ENCODE measurements at places on chromosomes 7 and 10.
A peak's percentile ranks its signal among the peaks of the same experiment; 100 is the strongest.

- no peak for DNase-seq
Observed at GRCh38 chr10:29142516-29143314, 146.2 kb upstream of the LYZL1 start.

DNA sequence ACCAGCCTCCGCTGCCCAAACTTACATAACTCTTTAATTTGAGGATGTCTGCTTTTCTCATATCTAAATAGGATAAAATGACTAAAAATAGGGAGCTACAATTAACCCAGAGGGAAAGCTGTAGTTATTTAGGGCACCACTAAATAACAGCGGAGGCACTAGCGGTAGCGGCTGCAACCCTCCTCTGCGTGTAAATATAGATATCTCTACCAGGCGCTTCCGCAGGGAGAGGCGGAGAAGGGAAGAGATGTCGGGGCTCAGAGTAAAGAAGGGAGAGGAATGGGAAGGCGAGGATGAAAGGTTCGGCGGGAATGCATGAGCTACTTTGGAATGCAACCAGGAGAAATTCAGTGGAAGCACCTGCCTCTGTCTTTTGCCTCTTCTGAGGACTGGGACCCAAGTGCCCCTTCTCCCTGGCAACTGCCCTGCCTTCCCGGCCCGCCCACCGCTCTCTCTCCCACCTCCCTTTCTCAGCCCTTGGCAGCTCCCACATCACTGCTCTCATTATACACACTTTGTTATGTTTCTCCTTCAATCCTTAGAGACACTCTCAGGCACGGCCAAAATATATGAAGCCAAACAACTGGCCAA lies 698.3 kb downstream of the PARD3 start:
- DNase-seq: no peak

- DNase-seq: no peak
Observed at GRCh38 chr10:112972606-112973005, 22.6 kb downstream of the TCF7L2 start.

GRCh38 chr10:50325449-50326171 lies 74.3 kb upstream of the ASAH2 start:
- no peak for DNase-seq

DNA sequence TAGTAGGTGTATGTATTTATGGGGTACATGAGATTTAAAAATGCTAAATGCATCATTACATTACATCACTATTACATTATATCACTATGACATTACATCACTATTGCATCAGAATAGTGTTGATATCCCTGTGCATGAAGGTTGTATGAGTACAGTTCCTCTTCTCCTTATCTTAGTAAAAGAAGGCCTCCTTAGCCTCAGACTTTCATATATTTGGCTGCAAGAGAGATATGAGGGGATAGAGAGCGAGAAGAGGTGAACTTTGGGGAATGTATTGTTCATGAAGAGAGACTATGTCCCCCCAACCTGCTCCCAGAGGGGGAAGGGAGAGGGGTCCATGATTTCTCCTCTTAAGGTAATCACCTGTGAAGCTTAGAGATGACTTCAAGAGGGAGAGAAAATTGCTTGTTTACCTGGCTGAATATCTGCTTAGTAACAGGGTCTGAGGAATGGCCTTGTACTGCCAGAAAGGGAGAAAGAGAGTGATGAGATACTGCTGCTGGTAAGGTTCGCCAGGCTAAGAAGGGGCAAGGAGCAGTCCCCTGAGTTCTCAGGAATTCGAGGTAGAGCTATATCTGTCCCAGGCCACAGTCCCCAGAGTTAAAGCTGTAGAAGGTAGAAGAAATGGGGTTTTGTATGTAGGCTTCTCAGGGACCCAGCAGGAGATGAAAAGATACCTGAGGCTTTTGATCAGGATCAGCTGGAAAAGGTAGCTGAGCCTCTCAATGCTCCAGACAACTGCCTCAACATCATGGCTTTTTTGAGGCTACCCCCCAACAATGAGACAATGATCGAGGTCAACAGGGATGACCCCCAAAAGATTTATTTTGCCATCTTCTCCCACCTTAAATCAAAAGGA lies 168.4 kb upstream of the WNT16 start:
- no peak for DNase-seq

GRCh38 chr7:150976529-150977381 lies 1.4 kb downstream of the KCNH2 start:
- DNase-seq: no peak

- DNase-seq: no peak
Observed at GRCh38 chr7:28224675-28225074, 44.1 kb upstream of the JAZF1 start.

DNA sequence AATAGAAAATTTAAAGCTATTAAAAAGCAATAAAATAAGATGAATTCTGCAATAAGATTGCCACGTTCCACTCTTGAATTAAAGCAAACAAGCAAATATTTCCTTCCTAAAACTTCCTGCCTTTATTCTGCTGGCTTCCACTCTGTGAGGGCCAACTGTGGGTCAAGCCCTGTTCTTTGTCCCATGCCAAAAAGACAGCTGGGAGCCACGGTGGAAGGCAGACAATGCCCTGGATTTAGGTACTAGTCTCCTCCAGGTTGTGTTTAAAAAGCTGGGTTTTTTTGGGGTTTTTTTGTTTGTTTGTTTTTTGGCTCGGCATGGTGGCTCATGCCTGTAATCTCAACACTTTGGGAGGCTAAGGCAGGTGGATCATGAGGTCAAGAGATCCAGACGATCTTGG lies 39.1 kb downstream of the LRRTM3 start:
- DNase-seq: no peak

- DNase-seq: no peak
Observed at GRCh38 chr10:79239275-79239779, 107.9 kb upstream of the PPIF start.

- no peak for DNase-seq
Observed at GRCh38 chr7:26034391-26034790, 117.6 kb upstream of the NFE2L3 start.

DNA sequence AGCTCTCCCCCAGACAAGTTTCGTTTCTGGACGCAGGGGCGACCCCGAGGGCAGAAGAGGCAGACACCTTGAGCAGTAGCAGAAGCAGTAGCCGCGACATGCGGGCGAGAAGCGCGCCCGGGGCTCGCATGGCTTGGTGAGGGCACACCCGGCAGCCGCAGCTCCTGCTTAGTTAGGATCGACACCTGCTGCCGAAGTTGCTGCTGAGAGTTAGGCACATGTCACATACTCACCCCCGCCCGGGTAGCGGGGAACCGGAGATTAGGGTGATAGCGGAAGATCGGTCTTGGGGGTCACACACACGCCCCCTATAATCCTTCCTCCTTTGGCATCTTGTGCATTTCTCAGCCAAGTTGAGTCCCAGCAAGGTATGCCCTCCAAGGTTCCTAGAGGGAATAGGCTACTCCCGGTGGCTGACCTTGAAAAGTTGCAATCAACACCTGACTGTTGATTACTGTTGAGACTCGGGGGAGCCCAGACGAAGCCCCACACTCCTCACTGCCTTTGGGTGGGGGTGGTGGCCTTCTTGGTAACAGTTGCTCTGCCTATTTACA lies 668 bp downstream of the GPR37 start:
- no peak for DNase-seq

- DNase-seq: no peak
Observed at GRCh38 chr10:595473-595872, 94.0 kb downstream of the DIP2C start.

GRCh38 chr7:23247046-23247602 lies 549 bp downstream of the GPNMB start:
- DNase-seq: no peak

DNA sequence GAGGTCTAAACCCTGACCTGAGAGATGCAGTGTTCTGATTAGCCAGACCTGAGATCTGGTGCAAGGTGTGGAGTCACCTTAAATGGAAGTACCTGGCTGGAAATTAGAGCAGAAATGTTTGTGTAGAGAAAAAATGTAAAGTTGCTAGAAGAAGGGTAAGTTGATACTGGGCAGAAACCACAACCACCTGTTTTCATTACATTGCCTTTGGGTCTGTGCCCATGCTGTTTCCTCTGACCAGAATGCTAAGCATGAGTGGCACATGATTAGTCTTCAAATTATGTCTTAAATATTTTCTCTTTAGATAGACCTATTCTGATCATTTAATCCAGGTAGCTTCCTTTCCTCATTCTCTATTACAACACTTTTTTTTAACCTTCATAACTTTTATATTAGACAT lies 69.0 kb downstream of the CASD1 start:
- no peak for DNase-seq

DNA sequence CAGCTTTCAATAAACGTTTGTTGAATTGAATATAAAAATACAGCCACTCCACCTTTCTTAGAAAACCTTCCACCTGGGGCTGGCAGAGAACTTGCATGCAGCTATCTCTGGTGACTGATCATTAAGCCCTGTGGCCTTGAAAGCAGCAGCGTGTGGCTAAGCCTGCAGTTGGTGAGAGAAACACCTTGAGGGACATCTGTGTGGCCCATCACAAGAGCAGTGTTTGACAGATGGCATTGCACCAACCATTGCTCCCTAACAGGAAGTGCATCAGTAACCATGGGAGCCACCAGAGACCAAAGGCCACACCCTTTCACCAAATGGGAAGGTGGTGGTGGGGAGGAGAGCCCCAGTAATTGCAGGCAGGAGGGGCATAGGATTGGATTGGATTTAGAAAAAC lies 22.4 kb downstream of the RHOBTB1 start:
- no peak for DNase-seq

DNA sequence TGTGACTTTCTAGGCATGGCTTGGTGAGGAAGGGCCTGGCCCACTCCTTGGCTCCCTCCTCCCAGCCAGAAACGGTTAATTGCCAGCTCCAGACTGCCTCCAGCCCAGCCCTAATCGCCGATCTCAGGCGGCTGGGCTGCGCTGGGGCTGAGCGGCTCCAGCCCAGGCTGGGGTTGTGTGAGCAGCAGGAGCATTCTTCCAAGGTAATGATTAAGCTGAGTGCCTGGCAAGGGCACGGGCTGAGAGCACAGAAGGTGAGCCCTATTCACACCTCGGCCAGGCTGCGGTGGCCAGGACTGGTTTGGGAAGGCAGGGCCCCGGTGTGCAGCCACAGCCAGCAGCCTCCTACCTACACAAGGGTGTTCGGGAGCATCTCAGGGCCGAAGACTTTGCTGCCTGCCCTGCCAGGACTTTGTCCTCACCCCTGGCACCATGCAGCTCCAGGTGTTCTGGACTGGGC lies at the start of gene TMEM72:
Gene TMEM72, plus strand, starts transcription at position 257 of the 460 bp plus-strand sequence. Its CDS starts 176 bp downstream, at position 433.
- no peak for DNase-seq

DNA sequence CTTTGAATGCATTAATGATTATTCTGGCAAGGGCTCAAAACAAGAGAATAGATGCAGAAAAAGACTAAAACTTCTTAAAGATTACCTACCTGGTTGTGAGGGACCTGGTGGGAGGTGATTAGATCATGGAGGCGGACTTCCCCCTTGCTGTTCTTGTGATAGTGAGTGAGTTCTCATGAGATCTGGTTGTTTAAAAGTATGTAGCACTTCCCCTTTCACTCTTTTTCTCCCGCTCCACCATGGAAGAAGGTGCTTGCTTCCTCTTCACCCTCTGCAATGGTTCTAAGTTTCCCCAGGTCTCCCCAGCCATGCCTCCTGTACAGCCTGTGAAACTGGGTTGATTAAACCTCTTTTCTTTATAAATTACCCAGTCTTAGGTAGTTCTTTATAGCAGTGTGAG lies 226.6 kb downstream of the ARHGAP12 start:
- DNase-seq: no peak

DNA sequence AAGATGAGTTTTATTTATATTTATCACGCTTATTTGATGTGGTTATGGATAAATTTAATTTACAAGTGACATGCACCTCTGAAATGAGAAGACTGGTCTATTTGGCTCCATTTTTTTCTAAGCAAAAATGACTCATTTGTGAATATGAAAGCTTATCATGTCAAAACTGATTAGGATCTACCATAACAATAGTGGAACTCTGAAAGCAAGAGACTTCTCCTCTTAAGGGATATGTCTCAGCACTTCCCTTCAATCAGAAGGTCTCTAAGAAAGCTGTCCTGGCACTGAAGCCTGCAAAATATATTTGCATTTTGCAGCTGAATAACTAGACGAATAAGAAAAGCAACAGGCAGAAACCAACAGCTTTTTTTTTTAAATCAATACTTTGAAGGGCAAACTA lies 12.7 kb downstream of the FAS start:
- DNase-seq: no peak

- DNase-seq: no peak
Observed at GRCh38 chr10:4372601-4373000, 453.4 kb upstream of the AKR1E2 start.

- DNase-seq: no peak
Observed at GRCh38 chr10:112379635-112380296, 5.8 kb downstream of the ACSL5 start.

GRCh38 chr10:118139321-118139720 lies 92.6 kb upstream of the RAB11FIP2 start:
- no peak for DNase-seq

- no peak for DNase-seq
Observed at GRCh38 chr10:3533296-3533695, 251.7 kb downstream of the KLF6 start.

DNA sequence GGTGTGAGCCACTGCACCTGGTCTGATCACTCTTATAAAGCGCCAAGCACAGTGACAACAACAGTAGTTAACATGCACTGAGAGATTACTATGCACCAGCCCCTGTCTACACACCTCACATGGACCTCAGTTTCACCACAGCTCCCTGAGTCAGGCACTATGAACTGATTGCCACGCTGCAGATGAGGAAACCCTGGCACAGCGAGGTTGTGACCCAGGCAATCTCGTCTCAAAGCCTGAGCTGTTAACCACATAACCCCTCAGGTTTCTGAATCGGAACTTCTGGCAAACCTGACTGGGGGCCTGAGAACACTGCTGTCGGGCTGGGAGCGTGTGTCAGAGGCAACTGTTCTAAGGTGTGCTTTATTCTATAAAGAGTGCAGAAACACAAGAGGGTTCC lies 150.8 kb downstream of the RNF216 start:
- peak; percentile 47 for DNase-seq

- DNase-seq: peak; percentile 4
Observed at GRCh38 chr10:15744217-15744865, 24.6 kb upstream of the ITGA8 start.

- DNase-seq: no peak
Observed at GRCh38 chr7:84193747-84194146, 842 bp downstream of the SEMA3A start.

GRCh38 chr7:77328669-77329068 lies 87.5 kb downstream of the GSAP start:
- no peak for DNase-seq

DNA sequence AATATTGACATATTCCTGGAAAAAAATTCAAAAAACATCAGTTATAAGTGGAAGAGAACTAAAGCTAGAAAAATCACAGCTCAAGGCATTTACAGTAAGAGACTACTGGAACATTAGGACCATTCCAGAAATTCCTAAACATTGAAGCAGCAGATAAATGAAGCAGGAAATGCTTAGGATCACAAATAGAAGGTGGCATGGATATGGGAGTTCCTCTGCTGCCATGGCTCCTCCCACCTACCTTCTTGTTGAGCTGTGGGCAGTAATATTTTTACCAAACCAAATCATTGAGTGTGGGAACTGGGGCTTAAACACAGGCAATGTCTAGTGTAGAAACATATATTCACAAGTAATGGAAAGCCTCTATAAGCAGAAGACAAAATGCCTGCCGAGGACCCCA lies 292.8 kb downstream of the ANKRD7 start:
- DNase-seq: no peak

- no peak for DNase-seq
Observed at GRCh38 chr7:135206941-135207391, 4.4 kb downstream of the WDR91 start.

- DNase-seq: no peak
Observed at GRCh38 chr10:132551093-132551807, 13.7 kb downstream of the INPP5A start.
